Vagina (tissue), 2 donors: ENCODE measurements at places on chromosomes 5 and 9.

DNA sequence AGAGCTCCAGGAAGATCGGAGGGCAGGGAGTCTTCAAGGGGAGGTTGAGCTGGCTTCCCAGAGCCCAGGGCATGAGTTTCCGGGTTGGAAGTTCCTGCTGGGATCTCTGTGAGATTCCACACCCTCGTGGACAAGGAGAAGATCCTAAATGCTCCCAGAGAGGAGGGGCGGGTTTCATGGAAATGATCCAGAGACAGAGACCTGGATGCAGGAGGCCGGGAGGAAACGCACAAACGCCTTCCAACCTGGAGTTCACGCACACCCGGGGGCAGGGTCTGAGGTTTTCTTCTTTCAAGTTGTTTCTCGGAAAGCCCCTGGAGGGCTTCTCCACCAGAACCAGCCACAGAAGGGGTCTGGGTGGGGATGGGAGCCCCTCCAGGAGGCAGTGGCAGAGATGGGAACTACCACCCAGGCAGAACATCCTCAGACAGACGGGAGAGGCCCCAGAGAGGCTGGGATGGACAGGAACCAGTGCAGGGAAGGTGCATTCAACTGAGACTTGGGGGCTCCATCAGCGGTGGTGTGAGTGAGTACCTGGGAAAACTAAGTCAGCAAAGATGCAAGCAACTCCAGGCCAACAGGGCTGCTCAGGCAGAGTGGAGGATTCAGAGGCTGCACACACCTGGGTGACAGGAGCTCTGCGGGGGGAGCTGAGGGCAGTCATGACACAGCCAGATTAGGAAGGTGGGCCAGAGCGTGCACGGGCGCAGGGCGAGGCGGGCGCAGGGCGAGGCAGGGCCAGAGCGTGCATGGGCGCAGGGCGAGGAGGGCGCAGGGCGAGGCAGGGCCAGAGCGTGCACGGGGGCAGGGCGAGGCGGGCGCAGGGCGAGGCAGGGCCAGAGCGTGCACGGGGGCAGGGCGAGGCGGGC is 52.1 kb upstream of the EXOC3 start:
- peak; percentile 87 for DNase-seq

- no peak for DNase-seq
Measured at GRCh38 chr9:84386753-84387152, 46.2 kb upstream of the SLC28A3 start.

GRCh38 chr5:120252839-120253238 is 211.3 kb upstream of the PRR16 start:
- no peak for DNase-seq

- no peak for DNase-seq
Measured at GRCh38 chr5:139295346-139296057, 2.0 kb downstream of the MATR3 start.

GRCh38 chr5:133607451-133607850 is 4.9 kb downstream of the FSTL4 start:
- no peak for DNase-seq

GRCh38 chr5:114434396-114435219 is 72.7 kb downstream of the KCNN2 start:
- DNase-seq, result no peak

- DNase-seq, result no peak
Measured at GRCh38 chr9:13957089-13957488, 356.9 kb downstream of the NFIB start.

DNA sequence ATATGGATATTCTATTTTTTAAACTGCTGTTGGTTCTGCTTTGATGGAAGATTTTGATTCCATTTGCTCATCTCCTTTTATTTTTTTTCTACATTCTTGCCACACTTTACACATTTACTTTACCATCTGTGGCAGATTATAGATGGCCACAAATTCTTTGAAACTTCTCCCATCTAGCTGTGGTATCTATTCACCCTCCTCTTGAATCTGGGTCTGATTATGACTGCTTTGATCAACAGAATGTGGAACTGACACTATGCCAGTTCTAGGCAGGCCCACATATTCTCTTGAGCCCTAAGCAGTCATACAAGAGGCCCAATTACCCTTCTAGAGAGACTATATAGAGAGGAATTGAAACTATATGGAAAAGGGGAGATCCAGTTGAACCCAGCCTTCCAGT is 439.0 kb upstream of the PTGER4 start:
- no peak for DNase-seq

DNA sequence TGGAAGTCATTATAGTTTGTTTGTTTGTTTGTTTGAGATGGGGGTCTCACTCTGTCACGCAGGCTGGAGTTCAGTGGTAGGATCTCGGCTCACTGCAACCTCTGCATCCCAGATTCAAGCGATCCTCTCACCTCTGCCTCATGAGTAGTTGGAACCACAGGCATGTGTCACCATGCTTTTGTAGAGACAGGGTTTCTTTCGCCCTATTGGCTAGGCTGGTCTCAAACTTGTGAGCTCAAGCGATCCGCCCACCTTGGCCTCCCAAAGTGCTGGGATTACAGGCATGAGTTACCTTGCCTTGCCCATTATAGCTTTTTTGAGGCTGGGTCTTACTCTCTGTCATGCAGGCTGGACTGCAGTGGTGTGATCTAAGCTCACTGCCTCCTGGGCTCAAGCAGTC is 28.8 kb downstream of the NSD1 start:
- DNase-seq, result no peak

- DNase-seq, result no peak
Measured at GRCh38 chr9:133429641-133430161, 7.5 kb downstream of the ADAMTS13 start.

GRCh38 chr5:148961261-148962199 is 101.3 kb downstream of the SH3TC2 start:
- no peak for DNase-seq

DNA sequence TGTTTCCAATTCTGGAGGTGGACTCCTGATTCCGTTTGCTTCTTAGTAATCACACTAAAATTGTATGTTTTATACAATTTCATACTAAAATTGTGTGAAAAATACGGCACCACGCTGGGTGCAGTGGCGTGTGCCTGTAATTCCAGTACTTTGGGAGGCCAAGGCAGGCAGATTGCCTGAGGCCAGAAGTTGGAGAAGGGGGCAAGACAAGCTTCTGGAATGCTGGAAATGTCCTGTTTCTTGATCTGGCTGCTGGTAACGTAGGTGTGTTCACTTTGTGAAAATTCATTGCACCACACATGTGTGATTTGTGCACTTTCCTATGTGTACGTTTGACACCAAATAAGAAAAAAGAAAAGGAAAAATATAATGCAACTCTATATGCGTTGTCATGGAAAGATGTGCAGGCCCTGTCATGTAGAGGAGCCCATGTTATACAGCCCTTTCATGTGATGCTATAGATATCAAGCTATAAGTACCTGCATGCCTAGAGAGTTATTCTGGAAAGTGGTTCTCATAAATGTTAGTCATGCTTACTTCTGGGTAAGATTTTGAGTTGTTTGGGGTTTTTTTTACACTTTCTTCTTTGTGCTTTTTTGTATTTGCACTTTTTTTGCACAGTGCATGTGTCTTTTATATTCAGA is 119.9 kb downstream of the TMEM174 start:
- DNase-seq, result no peak

DNA sequence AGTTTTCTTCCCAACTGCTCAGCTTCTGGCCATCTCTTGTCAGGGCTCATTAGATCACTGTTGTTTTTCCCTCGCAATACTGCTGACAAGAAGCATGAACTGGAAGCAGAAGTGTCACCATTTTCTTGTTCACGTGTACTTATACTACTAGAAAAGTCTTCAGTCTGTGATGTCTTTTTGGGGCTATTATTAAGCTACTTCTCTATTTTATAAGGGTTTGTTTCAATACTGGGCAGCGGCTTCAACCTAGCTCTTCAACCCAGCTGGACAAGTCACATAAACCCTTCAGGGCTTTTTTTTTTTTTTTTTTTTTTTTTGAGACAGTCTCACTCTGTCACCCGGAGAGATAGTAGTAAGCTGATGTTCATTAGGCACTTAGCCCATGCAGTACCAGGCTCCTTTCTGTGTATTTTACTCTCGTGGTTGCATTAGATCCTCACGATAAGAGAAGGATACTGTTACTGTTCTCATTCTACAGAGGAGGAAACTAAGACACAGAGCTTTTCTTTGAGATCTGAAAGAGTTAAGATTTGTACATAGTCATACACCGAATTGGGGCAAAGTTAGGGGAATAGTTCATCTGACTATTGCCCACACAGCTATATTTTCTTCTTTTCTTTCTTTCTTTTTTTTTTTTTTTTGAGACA is 20.5 kb downstream of the RAPGEF1 start:
- DNase-seq, result no peak

GRCh38 chr5:1502046-1502736 is 21.6 kb downstream of the LPCAT1 start:
- no peak for DNase-seq

GRCh38 chr5:55427157-55427556 is 107.6 kb downstream of the PLPP1 start:
- no peak for DNase-seq

DNA sequence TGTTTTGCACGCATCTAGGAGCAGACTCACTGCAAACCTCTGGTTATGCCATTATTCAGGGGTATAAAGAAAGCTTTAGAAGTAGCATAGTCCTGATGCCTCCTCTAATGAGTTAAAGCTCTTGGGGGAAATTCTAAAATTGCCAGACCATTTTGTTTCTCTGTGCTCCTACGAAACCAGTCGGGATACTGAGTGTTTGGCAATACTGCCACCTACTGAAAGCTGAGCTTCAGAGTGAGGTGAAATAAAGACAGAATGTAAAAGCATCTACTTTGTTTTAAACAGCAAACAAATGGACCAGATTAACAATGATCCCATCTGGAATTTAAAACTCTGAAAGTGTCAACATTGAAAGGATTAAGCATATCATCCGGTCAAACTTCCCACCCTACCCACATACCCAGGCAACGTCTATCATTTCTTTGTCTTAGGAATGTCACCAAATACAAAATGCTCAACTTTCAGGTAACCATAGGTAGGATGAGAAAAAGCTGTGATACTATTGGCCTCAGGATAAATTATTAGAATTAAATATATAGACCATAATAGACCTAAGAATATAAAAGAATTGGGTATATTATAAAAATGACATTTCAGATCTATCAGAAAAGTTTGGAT is 77.8 kb upstream of the SHISAL2B start:
- DNase-seq, result no peak
